ENCODE measurements at places on chromosomes 4 and X.

- no peak for DNase-seq
Measured at GRCh38 chr4:182869697-182870096, 47.5 kb downstream of the DCTD start.

DNA sequence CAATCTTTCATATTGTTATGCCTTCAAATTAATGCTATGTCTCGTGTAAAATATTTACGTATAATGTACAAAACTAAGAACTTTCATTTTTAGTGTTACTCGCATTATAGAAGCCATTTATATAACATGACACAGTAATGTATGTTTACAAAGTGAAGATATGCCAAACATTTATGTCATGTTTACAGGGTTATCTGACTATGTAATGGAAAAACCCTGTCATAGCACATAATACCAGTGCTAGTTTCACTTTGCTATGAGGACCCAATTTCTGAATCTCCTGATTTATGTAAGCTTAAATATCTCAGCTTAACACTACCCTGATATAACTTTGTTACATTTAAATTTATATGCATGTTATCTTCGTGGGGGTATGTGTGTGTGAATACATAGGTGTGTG is 233.1 kb downstream of the FAT4 start:
- peak; percentile 8 for DNase-seq

GRCh38 chrX:85611926-85612325 is 232.5 kb upstream of the POF1B start:
- DNase-seq, result peak; percentile 3

DNA sequence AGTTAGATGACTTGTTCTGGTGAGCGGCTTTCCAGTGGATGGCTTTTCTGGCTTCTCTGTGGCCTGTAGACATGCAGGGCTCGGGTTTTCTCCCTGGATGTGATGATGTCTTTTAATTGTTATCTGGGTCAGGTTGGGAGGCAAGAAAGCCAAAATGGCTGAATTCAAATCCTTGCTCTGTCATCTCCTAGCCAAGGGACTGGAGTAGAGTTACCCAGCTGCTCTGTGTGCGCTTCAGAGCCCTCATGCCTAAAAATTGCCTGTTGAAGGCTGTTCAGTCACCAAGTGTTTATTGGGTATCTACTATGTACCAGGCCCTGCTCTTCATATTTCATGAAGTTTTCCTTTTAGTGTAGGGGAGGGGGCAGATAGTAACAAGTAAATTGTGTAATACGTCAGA is 7.3 kb downstream of the DCUN1D4 start:
- no peak for DNase-seq

GRCh38 chr4:36835246-36835645 is 409.3 kb upstream of the NWD2 start:
- DNase-seq, result no peak

DNA sequence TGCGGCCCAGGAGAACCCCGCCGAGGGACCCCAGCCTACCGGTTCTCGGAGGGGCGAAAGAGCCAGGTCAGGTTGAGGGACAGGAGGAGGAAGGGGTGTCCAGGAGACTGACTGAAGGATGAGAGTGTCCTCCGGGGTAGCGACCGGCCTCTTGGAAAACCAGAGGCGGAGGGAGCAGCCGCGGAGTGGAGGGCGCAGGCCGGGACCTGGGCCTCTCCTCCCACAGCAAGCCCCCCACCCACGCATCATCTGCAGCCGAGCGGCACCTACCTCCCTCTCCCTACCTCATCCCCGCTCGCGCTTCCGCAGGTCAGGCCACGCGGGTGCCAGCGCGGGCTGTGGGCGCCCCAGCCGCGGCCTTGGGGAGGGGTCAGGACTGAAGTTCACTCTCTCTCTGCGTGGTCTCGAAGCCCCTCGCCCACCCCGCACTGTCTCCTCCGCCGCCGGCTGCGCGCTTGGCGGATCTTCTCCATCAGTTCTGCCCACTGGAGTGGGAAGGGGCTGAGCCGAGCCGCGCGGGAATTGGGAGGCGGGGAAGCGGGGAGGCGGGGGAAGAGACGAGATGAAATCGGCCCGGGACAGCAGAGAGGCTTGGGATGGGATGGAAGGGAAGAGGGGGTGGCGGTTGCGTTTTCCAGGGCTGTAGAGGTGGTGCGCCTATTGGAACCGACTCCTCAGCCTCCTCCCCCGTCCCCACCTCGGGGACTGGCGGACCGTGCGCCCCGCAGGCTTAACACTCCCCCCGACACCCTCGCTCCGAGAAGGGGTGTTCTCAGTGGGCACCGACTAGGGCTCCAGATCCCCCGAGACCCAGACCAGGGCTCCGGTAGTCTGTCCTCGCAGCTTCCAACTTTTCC is 1.8 kb downstream of the NLGN4X start:
- DNase-seq, result no peak

GRCh38 chrX:145817331-145818185 is at the start of gene SLITRK2:
Gene SLITRK2 (plus strand): TSS chrX:145817829. CDS start chrX:145822426, 4,597 bp downstream.
- no peak for DNase-seq

GRCh38 chrX:46477435-46477834 is 67.8 kb downstream of the ZNF674 start:
- no peak for DNase-seq

DNA sequence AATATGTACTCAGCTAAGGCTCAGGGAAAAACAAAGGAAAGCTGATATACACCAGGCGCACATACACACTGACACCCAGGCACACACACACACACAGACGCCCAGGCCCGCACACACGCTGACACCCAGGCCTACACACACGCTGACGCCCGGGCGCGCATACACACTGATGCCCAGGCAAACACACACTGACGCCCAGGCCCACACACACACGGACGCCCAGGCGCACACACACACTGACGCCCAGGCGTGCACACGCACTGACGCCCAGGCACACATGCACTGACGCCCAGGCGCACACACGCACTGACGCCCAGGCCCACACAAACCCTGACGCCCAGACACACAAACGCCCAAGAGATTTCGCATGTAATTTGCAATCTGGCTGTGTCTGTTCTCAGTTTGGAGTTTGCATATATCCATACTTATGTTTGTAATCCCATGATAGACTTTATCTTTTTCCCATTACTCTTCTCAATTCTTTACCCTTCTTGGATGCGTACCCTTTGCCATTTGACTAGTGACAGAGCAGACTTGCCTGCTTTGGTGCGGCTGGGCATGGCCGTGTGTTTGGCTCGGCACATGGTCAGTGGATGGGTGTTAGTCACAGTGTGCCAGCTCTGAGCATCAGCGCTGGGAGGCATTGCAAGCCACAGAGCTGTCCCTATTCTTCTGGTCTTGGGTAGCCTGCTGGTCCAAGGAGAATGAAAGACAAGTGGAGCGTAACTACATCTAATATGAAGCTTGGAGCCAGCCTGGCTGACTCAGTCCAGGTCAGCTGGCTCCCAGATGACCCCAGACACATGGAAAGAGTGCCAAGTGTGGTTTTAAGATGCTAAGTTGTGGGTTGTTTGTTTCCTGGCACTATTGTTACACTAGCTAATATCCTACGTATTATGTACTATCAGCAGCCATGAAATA is 632.4 kb upstream of the ZFP42 start:
- no peak for DNase-seq

GRCh38 chrX:97358941-97359340 is 475.2 kb downstream of the RPA4 start:
- DNase-seq, result no peak

- peak; percentile 96 for DNase-seq
Measured at GRCh38 chr4:26206339-26206738, 114.5 kb upstream of the RBPJ start.

GRCh38 chr4:74376888-74377483 is 12.0 kb downstream of the EREG start:
- DNase-seq, result peak; percentile 81

DNA sequence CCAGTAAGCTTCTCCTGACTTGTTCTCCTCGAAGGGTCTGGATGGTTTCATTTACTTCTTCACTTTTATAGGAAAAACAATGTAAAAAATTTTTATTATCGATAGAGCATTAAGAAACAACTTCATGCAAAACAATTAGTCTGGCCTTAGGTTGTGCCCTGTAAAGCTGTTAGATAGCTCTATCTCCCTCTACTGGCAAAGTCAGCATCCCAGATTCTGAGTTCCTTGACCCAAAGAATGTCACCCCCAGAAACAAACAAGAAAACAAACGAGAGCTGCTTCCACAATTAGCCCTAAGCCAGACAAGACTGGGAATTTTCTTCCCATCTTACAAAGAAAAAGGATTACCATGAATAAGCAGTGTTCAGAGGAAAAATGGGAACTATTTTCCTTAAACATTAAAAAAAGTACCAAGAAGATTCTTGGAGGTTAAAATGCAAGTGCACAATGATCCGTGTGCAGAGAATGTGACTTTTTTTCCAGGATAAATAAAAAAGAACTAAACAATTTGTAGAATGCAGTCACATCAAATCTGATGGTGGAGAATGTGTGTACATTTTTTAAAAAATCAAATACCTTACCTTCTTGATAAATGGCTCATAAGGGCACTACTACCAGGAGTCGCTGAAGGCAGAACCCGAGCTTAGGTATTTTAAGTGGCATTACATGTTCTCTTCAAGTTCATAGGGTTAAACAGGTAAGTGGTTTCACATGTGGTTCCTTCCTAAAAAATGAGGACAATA is 293.2 kb downstream of the FBXO8 start:
- peak; percentile 16 for DNase-seq

- no peak for DNase-seq
Measured at GRCh38 chr4:43394976-43395375, 502.5 kb downstream of the GRXCR1 start.

GRCh38 chr4:25441519-25442117 is 64.6 kb downstream of the ANAPC4 start:
- DNase-seq, result no peak

- no peak for DNase-seq
Measured at GRCh38 chr4:89684536-89684935, 152.4 kb downstream of the SNCA start.

DNA sequence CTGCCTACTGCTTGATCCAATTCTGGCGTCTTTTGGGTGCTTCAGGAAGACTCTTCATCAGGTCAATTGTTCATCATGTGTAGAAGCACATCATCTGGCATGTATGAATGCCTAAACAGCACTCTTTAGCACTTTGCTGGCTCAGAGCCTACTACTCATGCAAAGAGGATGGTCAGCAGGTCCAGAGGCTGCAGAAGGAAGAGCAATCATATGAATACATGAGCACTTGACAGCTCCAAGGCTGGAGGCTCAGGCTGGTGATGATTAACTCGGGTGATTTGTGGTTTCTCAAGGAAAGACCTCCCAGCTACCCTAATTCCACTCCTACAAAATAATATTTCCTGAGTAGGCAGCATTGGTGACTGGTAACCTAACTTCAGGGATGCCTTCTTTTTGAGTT is 103.8 kb upstream of the CXCL13 start:
- no peak for DNase-seq

GRCh38 chr4:186405957-186406356 is 140.0 kb downstream of the F11 start:
- no peak for DNase-seq

GRCh38 chr4:158682066-158682465 is 10.0 kb downstream of the ETFDH start:
- DNase-seq, result no peak

GRCh38 chrX:85963736-85964135 is 83.6 kb downstream of the CHM start:
- DNase-seq, result peak; percentile 39

- no peak for DNase-seq
Measured at GRCh38 chrX:153562546-153562945, 36.4 kb downstream of the CCNQ start.

- DNase-seq, result no peak
Measured at GRCh38 chr4:109462297-109462696, 28.7 kb downstream of the SEC24B start.

GRCh38 chr4:36006226-36006625 is 238.1 kb downstream of the ARAP2 start:
- DNase-seq, result no peak

DNA sequence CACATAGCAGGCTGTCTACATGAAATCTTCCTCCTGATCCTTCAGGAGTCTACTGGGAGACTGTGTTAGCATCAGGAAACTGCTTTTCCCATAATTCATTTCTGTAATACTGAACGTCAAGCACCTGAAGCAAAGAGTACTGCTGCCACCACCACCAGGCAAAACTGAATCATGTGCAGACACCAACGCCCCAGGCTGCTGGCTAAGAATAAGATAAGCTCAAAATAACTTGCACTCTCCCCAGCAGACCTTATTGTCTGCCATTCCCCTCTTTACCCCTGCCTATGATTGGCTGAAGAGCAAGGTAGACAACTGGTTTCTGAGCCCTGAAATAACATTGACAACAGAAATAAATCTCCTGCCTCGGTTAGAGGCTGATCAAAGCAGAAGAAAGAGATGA is 70.1 kb downstream of the LHFPL1 start:
- DNase-seq, result no peak

DNA sequence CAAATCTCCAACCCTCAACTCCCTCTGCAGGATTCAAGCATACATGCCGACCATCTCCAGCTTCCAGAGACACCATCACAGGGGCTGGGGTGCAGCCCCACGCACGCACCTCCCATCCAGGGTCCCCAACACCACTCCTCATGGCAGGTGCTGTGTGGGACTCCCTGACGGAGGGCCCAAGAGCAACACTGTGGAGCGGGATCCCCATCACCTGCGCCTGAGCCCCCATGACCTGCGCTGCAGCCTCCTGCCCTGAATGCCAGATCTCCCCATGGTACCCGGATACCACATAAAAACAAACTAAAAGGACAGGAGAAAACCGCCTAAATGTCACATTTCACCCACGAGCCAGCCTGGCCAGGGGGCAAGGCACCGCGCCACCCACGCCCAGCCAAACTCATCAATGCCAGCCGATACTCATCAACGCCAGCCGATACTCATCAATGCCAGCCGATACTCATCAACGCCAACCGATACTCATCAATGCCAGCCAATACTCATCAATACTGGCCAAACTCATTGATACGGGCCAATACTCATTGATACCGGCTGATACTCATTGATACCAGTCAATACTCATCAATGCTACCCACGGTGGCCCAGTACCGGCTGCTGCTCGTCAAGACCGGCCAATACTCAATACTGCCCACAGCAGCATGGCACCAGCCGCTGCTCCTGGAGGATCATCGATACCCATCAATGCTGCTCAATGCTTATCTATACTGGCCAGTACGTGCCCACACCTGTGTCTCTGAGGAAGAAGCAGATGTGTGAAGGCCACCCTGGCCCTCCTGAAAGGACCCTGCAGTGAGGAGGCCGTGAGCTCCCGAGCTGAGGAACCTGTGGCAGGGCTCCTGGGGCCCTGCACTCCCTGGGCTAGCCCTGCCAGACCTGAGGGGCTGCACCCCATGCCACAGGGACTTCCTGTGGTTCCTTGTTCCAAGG is 6.2 kb downstream of the CTBP1 start:
- no peak for DNase-seq

DNA sequence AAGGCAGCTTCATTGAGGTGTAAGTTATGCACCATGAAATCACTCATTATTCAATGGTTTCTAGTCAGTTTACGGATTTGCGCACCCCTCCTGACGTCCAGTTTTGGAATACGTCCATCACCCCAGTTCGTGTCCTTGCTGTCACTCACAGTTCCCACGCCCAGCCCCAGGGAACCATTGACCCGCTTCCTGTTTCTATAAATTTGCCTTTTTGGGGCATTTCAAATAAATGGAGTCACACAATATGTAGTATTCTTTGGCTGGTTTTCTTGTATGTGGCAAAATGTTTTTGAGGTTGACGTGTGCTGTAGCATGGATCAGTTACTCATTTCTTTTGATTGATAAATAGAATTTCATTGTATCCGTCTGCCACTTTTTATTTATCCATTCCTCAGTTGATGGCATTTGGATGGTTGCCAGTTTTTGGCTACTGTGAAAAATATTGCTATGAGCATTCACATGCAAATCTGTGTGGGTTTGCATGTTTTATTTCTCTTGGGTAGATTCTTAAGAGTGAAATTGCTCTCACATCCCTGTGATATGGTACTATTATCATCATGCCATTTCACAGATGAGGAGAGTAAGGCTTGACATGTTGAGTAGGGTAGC is 18.4 kb upstream of the SORCS2 start:
- DNase-seq, result no peak

- DNase-seq, result no peak
Measured at GRCh38 chr4:152052451-152053057, 291.7 kb upstream of the GATB start.

Data from fibroblast of the conjunctiva (primary cell).